Cortex of kidney (tissue), 1 donor: ENCODE measurements at places on chromosomes 5 and 9.

GRCh38 chr9:751137-752051 lies 90.1 kb upstream of the DMRT1 start:
- no peak for DNase-seq

DNA sequence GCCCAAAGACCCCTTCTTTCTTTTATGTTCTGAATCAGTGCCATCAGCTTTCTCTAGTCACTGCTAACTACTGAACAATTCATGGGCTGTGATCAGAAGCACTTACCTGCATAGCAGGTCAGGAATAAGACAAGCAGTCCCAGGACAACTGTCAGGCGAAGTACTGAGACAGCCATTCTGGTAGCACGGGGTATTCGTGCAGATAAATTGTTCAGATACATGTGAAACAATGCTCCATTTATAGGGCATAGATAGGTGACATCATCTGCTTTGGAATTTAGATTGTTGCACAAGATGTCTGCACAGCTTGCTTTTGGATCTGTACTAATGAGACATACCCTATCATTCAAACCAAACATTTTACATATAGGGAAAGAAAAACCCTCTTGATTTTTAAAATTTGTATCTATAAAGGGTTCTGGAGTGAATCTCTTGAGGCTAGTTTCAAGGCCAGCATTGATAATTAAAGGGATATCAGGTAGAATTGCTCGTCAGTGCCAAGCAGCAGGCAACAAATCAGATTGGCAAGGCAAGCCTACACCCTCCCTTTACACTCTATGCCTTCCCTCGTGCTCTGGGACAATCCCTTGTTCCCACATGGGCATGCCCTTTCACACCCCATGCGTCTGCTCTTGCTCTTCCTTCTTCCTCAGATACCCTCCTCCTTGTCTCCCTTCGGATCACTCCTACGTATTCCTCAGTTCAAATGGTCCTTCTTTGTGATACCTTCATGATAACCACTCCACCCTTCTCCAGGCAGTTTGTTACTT lies at the start of gene C5orf46:
Gene C5orf46, minus strand, starts transcription at position 213 of the 770 bp plus-strand sequence. Its CDS starts 37 bp downstream, at position 176.
- DNase-seq = no peak

- no peak for DNase-seq
Observed at GRCh38 chr5:102040326-102040725, 255.8 kb downstream of the SLCO4C1 start.

- DNase-seq = no peak
Observed at GRCh38 chr5:135208903-135209721, 175.1 kb upstream of the PITX1 start.

DNA sequence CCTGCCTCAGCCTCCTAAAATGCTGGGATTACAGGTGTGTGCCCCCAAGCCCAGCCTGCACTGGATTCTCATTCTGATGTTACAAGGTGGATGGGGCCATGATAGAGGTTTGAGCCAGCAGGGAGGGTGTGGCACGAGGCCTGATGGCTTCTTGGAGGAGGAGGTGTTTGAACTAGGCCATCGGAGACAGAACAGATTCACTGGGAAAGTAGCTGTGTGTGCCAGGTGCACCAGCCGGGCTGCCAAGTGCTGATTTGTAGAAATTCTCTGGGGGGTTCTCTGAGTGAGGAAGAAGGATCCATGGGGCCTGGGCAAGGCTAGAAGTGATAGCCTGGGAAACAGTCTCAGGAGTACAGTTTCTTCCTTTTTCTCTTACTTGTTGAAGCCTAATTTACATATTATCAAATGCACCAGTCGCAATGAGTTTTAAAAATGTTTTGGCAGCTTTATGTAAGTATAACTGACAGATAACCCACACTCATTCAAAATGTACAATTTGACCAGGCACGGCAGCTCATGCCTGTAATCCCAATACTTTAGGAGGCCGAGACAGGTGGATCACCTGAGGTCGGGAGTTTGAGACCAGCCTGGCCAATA lies 31.1 kb upstream of the STXBP1 start:
- DNase-seq = no peak

- DNase-seq = no peak
Observed at GRCh38 chr9:69499959-69500358, 172.2 kb downstream of the APBA1 start.

- DNase-seq = no peak
Observed at GRCh38 chr5:145826895-145827674, 8.1 kb downstream of the PRELID2 start.

GRCh38 chr5:137594717-137595116 lies 95.6 kb upstream of the SPOCK1 start:
- DNase-seq = no peak

DNA sequence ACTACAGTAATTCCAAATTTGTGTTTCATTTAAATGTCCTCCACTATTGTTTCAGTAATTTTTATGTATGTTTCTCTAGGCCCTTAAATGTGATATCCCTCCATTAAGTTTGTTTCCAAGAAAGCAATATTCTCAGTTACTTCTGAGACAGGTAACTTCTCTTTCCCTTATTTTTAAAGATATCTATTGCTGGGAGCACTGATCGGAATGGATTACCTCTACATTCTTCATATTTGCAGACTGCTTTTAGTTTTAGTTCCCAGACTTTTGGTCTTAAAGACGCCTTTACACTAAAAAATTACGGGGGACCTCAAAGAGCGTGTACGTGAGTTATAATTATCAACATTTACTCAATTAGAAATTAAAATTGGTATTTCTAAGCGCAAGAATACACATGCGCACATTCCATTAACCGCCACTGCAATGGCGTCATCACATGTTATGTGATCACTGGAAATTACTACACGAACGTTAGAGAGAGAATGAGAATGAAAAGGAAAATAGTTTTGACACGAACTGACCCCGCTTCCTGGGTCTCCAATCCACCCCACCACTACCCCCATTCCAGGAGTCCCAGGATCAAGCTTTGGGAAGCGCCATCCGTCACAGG lies 519 bp upstream of the RAD50 start:
- DNase-seq = no peak

GRCh38 chr9:121498487-121499176 lies 1.0 kb downstream of the GGTA1 start:
- DNase-seq = no peak
